ENCODE measurements at places on chromosomes 2 and 18. TPM values are rescaled to one million over a fixed set of nuclear protein-coding genes. Genes with fewer than 3 reads are reported as not detected.
A peak's percentile ranks its signal among the peaks of the same experiment; 100 is the strongest.

GRCh38 chr2:121965661-121966060, 210.2 kb downstream of the TSN start:
- no peak for DNase-seq

DNA sequence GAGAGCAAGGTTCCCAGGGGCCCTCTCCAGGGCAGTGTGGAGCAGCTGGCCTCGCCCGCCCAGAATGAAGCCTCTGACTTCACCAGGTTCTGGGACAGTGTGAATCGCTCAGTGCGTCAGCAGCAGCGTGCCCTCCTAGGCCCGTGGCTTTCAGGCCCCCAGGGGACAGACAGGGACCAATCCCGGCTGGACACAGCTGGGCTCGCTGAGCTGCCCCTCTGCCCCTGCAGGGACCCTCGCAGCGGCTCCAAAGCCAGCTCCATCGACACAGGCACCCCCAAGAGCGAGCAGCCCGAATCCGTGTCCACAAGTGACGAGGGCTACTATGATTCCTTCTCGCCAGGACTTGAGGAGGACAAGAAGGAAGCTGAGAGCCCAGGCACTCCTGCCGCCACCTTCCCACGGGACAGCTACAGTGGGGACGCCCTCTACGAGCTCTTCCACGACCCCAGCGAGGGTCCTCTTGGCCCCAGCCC, 7.6 kb downstream of the AMER3 start:
- DNase-seq = no peak

DNA sequence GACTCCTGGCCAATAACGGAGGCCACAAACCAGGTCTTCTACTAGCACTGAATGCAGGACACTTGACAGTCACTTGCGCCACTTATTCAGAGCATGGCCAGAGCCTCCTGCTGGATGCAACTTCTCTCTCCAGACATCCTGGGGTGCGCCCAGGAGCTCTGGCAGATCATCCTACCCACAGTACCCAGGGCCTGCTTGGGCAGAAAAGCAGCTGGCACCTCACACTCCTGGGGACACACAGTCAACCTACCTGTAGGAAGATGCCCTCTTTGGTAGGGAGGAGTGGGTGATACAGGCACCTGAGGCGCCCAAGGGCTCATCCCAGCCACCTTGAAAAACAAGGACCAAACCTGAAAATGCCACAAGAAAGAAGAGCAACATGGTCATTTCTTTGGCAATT, 13.3 kb downstream of the GALNT14 start:
- DNase-seq = no peak

DNA sequence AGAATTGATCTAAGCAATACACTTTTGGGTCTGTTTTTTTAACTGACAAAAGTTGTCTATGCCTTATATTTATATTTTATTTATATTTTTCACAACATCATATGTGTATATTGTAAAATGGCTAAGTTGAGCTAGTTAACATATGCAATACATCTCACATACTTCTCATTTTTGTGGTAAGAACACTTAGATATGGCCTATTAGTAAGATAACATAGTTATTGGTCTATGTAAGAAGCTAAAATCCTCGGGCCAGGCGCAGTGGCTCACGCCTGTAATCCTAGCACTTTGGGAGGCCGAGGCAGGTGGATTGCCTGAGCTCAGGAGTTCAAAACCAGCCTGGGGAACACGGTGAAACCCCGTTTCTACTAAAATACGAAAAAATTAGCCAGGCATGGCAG, 275.6 kb upstream of the ID2 start:
- DNase-seq = peak; percentile 41

The SULT1C2 gene
- polyA plus RNA-seq = 0.09 TPM

Data from IMR-90 (cell line).